ENCODE measurements at places on chromosomes 12 and 14.

GRCh38 chr14:102941419-102942011, 19.1 kb downstream of the AMN start:
- DNase-seq, result no peak

GRCh38 chr14:54487771-54488170, 1.0 kb downstream of the GMFB start:
- DNase-seq, result peak; percentile 77

DNA sequence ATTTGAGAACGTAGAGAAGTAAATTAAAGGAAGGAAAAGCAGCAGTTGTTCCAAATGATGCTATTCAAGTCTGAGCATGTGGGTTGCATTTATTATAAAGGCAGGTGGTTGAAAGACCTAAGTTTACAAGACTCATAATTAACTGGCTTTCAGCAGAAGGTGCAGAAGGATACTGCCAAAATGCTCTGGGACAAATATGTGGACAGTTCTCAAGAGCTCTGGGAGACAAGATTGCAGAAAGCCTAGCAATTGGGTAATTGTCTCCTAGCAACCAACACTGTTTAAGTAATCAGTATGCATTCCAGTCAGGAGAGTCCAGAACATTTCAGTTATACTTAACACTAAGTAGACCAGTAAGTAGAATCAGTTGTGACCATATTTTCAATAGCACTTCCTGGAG, 131.5 kb downstream of the GPR135 start:
- DNase-seq, result peak; percentile 75

GRCh38 chr12:2696136-2696535, 98.6 kb upstream of the FKBP4 start:
- peak; percentile 8 for DNase-seq

- no peak for DNase-seq
Measured at GRCh38 chr14:101506926-101507835, 54.1 kb upstream of the DIO3 start.

GRCh38 chr12:131747276-131748177, 36.6 kb downstream of the SFSWAP start:
- DNase-seq, result no peak

GRCh38 chr12:20646239-20646827, 48.8 kb upstream of the SLCO1C1 start:
- DNase-seq, result peak; percentile 37

DNA sequence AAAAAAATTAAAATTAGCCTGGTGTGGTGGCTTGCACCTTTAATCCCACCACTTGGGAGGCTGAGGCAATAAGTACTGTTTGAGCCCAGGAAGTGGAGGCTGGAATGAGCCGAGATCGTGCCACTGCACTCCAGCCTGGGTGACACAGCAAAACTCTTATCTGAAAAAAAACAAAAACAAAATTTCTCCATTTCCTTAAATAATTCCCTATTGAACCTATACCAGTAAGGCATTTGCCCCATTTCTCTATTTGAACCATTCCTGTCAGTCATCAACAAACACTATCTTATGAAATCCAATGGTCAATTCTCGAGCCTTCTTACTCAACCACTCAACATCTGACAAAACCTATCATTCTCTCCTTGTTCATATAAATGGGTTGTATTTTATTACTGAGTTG, 14.7 kb downstream of the SLC2A14 start:
- no peak for DNase-seq

GRCh38 chr12:113062502-113063395, 6.2 kb downstream of the DTX1 start:
- DNase-seq, result no peak

GRCh38 chr14:50864946-50865345, 6.9 kb upstream of the ABHD12B start:
- no peak for DNase-seq

GRCh38 chr12:87305481-87305880, 723.7 kb downstream of the C12orf50 start:
- no peak for DNase-seq

DNA sequence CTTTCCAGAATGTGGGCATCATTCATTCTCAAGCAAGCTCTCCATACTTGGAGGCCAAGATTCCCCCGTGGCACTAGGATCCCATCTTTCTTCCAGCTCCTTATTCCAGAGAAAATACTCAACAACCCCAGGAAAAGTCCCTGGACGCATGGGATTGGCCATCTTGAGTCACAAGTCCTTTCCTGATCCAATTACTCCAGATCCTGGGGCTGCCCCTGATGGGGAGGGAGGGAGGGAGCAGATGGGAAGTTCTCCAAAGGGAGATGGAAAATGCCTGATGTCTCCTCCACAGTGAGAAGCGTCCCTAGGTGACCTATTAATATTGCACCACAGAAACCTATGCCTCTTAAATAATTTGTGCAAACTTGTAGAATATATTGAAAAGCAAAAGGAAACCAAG, 12.4 kb upstream of the KCNK13 start:
- DNase-seq, result no peak

DNA sequence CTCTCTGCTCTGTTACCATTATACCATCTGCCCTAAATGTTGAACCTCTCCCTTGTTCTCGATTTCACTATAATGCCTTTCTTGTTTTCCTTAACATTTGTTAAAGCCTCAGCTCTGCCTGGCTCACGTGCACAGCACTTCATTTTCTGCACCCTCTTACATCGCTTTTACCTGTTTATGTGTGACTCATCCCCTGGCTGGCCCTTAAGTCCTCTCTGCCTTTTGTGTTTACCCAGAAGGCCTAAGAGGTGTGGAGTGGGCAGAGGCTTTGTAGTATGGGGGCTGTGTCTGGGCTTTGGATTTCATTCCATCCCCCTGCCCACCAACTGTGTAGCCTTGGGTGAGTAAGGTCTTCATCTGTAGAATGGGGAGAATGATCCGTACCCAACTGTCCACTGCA, 36.5 kb downstream of the UBE3B start:
- DNase-seq, result no peak

DNA sequence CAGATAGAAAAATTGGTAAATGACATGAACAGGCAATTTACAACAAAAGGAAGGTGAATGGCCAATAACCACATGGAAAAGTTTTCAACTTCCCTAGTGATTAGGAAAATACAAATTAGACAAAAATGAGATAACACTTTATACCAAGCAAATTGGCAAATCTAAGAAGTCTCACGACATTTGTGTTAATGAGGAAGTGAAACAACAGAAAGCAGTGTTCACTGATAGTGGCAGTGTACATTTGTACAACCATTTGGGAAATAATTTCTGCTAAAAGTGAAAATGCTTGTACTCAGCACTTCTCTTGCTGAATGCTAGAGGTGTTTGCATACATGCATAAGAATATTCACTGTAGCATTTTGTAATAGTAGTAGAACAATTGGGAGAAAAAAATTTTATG, 126.6 kb downstream of the LLPH start:
- no peak for DNase-seq

GRCh38 chr14:99612071-99612737, 8.2 kb upstream of the CCDC85C start:
- DNase-seq, result no peak

DNA sequence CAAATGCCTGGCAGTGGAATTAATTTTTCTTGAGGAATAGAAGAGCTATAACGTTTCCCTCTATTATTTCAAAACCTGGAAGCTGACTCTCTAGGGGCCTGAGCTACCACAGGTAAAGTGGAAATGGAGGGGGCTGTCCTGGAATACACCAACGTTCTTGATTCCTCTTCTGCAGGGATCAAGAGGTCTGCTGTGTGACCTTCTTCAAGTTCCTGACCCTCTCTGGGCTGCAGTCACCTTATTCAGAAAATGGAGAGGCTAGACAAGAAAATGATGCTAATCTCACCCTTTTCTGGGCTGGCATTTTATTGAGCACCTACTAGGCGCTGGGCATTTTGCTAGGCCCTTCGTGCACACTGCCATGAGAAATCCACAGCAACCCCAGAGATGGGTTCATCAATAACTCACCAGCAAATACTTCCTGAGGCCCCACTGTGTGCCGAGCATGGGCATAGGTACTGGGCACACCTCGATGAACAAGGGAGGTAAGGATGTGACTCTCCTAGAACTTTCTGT, 55.2 kb upstream of the DLK1 start:
- DNase-seq, result no peak

DNA sequence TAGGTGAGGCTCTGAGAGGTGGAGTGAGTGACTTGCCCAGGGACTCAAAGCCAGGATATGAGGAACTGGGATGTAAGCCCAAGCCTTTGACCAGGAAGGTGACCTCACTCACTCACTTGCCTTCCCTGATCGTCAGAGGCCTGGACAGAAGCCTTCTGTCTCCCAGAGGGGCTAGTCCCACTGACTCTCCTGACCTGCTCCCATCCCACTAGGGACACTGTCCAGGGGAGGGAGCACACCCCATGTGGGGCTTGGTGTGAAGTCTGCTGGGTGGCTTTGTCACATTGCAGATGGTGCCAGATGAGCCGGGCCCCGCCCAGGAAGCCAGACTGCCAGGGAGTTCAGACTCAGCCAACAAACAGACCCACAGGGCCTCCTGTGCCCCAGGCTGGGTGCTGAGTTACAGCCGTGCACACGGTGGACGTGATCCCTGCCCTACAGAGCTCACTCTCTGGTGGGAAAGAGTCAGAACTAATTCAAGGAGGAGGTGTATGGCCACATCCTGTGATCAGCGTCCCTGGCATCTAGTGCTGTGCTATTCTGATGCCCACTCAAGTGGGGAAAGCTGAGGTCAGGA, 28.3 kb downstream of the MMAB start:
- peak; percentile 33 for DNase-seq

DNA sequence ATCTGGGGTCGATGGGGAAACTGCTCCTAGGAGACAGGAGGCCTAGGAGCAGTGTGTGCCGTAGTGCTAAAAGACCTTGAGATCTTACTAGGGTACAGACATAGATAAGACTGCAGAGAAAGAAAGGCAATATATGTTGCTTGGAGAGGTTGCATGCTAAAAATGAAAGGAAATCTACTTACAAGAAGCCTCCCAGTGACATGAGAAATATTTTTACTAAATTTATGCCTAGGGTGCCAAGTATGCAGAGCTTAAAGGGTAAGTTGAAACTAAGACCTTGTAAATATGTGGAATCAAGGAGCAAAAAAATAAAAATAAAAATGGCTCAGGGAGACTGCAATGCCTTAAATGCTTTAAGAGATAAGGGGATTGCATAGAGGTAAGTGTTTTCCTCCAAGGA, 74.8 kb downstream of the PDE6H start:
- DNase-seq, result no peak

DNA sequence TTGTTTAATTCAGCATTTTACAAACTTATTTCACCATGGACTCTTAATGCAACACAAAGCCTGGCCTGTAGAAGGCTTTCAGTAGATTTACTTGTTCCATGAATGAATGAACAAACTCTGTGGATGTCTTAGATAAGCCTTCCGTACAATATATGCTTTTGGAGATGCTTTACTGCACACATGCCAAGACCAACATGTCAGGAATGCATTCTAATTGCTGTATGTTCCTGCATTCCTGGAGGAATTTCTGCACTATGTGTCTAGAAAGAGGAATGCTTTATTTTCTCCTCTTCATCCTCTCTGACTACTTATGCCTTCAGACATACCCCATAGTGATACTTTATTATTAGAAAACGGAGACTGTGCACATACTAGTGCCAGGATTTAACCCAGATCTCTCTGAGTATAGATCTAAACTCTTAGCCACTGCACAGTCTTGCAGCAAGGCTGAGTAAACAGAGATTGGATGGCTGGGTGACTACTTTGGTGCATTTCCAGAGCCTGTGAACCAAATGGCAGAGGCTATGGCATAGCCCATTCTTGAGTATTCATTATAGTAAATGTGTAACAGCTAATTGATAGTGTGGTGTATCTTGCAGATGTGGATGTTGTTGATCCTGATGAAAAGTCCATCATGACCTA, 108.2 kb downstream of the SYNE2 start:
- no peak for DNase-seq

GRCh38 chr12:118187751-118188435, 52.0 kb downstream of the PEBP1 start:
- no peak for DNase-seq

DNA sequence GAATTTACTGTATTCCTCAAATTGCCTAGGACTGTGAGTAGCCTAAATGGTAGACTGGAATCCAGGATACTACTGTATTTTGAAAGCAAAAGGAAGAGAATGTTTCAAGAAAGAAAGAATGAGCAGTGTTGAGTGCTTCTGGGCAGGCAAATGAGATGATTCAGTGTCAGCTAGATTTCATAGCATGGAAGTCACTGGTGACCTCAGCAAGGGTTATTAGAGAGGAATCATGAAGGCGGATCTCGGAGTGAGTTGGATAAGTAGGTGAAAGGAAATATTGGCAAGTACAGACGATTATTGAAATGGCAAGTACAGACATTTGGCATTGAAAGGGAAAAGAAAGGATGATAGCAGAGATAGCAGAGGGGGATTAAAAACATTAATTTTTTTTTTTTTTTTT, 27.1 kb downstream of the VRK1 start:
- DNase-seq, result peak; percentile 29

Measured in AG08396 (cell line).